ENCODE measurements at places on chromosomes 3 and 15.

GRCh38 chr3:136093771-136094170 is 102.4 kb downstream of the MSL2 start:
- DNase-seq, result no peak

GRCh38 chr3:16697443-16698147 is 92.4 kb upstream of the DAZL start:
- no peak for DNase-seq

DNA sequence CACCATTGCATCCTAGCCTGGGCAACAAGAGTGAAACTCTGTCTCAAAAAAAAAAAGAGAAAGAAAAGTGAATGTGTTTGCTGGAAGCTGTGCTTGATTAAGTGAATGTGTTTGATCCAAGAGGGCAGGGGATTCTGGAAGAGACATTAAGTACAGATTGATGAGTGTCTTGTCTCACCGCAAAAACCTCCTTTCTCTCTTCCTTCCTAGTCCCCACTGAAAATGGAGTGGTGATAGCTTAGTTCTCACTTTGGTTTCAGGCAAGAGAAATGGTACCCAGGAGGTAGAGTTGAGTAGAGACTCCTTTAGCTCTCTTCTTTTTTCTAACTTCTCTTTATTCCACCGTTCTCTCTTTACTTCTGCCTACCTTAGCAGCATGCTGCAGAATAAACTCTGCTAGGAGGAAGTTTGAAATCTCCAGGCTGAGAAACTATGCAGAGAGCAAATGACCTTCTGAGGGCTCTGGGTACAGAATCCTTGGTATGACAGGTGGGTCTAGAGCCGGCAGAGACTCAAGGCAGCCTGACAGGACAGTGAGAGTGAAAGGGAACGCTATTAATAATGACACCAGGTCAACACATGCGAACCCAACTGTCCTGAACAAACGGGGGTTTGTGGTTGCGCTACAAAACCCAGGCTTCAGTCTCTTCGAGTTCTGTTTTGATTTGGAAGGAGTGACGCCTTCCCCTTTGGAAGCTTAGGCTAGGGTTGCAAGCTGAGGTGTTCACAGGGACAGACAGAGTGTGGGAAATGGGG is 74.9 kb downstream of the SMAD3 start:
- no peak for DNase-seq

GRCh38 chr3:54347060-54347459 is 224.7 kb downstream of the CACNA2D3 start:
- DNase-seq, result no peak

DNA sequence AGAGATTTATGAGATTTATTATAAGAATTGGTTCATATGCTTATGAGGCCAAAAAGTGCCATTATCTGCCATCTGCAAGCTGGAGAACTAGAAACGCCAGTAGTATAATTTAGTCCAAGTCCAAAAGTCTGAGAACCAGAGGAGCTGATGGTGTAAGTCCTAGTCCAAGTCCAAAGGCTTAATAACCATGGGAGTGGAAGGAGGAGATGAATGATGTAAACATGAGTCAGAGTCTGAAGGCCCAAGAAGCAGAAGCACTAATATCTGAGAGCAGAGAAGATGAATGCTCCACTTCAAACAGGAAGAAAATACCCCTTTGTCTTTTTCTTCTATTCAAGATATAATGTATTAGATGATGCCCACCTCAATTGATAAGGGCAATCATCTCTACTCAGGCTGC is 185.7 kb downstream of the CGGBP1 start:
- DNase-seq, result no peak

GRCh38 chr3:12963922-12964701 is 109.1 kb downstream of the IQSEC1 start:
- DNase-seq, result no peak

- DNase-seq, result no peak
These were observed 30.3 kb upstream of the SEC13 start for GRCh38 chr3:10351013-10351735.

DNA sequence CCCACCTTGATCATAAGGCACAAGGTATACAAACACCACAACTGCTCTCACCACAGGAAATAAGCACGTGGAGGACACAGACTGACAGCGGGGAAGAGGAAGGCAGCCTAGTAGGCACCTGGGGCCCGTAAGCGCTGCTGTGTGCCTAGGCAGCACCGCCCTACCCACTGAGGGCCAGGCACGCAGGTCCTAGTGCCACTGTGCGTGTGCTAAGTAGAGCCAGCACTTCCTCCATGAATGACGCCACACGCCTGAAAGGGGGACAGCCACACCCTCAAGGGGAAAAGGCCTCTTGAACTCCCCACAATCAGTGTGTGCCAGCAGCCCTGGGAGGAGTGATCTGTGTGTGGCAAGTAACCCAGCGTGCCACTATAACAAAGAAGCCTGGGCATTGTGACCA is 73.0 kb downstream of the ATP1B3 start:
- no peak for DNase-seq

DNA sequence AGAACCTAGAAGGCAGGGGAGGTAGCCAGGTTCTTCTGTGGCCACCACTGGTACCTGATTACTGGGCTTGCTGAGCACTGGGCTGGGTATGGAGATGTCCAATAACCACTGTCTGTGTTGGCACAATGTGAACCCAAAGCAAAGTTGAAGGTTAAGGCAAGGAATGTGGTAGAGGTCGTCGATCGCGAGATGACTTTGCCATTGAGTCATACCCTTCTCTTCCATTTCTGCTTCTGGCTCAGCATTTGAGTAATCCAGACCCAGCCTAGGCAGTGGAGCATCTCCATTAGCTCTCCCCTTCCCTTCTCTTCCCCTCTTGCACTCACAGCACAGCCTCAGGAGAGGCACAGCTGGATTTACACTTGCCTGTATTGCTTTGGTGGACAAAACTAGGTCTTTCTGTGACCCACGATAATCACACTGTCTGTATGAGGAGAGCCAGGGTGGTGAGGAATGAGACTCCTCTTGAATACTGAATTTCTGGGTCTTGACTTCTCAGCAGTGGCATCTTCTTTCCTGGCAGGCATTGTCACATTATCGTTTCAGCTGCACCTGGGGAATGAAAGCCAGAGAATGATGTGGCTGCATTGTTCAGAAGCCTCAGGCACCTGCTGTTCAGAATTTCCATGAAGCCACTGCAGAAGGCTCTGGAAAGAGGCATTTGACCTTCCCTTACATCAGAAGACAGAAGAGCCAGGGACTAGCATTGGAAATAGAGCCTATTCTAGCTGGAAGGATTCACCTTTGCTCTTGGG is 272.6 kb downstream of the PDCD6IP start:
- no peak for DNase-seq

GRCh38 chr15:48559285-48559684 is 86.2 kb downstream of the FBN1 start:
- no peak for DNase-seq

- no peak for DNase-seq
These were observed 14.7 kb upstream of the PIK3CB start for GRCh38 chr3:138849222-138849940.

GRCh38 chr3:119637679-119638477 is 22.5 kb downstream of the POPDC2 start:
- no peak for DNase-seq

GRCh38 chr3:65238652-65239051 is 550.9 kb upstream of the ADAMTS9 start:
- DNase-seq, result no peak

DNA sequence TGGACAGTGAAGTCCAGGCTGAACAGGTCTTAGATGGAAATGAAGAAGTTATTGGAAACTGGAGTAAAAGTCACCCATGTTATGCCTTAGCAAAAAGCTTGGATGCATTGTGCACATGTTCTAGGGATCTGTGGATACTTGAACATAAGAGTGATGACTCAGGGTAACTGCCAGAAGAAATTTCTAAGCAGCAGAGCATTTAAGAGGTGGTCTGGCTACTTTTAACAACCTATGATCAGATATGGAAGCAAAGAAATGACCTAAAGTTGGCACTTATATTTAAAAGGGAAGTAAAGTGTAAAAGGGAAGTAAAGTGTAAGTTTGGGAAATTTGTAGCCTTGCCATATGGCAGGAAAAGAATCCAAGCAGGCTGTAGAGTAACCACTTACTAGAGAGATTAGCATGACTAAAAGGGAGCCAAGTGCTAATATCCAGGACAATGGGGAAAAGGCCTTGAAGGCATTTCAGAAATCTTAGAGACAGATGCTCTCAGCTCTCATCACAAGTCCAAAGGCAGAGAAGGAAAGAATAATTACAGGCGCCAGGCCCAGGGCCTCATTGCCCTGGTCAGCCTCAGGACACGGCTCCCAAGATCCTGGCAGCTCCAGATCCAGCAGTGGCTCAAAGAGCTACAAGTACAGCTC is 73.9 kb upstream of the KCNH8 start:
- no peak for DNase-seq

GRCh38 chr3:46931631-46932331 is 44.8 kb downstream of the CCDC12 start:
- no peak for DNase-seq

DNA sequence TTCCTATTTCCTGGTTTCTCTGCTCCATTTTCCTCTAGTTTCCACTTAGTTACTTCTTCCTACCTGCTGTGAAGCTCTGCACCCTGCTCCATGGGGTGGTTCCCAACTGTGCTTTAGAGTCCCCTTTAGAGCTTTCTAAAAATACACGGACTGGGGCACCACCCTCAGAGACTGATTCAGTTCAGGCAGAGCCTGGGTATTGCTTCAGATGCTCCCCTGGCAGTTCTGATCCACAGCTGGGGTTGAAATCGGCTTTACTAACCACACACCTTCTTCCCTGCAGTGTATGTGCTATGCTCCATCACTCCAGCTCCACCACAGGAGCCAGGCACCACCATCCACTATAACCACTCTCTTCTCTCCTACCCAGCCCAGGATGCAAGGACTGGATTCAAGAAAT is 12.6 kb downstream of the ANP32A start:
- no peak for DNase-seq

DNA sequence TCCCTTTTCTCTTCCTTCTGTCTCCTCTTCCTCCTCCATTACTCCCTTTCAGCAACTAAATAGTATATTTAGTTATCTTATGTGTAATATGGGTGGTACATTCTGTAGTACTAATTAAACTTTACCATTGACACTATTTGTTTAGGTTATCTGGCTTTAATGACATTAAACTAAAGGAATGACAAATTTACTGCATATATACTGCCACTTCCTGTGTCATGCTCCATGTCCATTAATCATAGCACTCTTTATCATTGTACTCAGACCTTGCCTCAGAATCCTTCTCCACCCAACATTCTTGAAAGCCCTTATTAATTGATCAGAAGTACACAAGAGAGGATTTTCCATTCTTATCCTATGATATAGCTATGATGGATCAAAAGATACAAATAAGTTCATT is 244.2 kb downstream of the NAALADL2 start:
- DNase-seq, result no peak

DNA sequence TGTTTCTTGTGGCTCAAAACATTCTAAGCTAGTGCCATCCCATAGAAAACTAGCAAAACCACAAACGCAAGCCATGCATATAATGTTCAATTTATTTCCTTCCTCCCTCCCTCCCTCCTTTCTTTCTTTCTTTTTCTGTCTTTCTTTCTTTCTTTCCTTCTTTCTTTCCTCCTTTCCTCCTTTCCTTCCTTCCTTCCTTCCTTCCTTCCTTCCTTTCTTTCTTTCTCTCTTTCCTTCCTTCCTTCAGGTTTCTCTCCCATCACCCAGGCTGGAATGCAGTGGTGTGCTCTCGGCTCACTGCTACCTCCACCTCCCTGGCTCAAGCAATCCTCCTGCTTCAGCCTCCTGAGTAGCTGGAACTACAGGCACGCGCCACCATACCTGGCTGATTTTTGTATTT is 492.8 kb upstream of the PROK2 start:
- DNase-seq, result no peak

- DNase-seq, result no peak
These were observed 32.1 kb downstream of the ACKR2 start for GRCh38 chr3:42841332-42841731.

DNA sequence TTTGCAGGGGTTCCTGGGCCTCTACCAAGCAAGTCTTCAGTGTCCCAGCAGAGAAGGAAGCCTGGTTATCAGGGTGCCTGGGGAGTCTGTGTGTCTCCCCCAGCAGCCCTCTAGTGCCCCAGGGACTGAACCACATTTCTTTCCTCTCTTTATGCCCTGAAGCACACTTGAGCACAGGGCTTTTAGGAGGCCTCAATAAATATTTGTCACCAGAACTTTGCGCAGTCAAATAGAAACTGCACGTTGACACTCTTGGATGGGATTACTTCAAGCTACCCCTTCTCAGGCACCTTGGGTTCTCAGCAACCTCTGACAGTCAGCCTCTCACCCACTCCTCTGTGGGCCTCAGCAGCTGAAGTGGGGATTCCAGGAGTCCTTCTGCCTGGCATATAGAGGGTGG is 226.6 kb upstream of the HES1 start:
- no peak for DNase-seq

- DNase-seq, result no peak
These were observed 68.3 kb downstream of the IFT80 start for GRCh38 chr3:160330690-160331089.

GRCh38 chr3:15042936-15043335 is 22.2 kb downstream of the MRPS25 start:
- no peak for DNase-seq

DNA sequence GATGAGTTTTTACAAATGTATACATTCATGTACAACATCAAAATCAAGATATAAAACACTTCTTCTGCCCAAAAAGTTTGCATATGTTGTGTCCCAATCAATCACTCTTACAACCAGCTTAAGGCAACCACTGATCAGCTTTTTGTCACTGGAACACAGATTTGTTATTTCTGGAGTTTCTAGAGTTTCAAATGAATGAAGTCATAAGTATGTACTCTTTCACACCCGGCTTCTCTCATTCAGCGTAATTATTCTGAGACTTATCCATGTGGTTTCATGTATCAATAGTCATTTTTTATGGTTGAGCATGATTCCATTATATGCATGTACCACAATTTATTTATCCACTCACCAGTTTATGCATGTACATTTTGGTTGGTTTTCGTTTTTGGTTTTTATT is 53.0 kb upstream of the CORO2B start:
- DNase-seq, result no peak

DNA sequence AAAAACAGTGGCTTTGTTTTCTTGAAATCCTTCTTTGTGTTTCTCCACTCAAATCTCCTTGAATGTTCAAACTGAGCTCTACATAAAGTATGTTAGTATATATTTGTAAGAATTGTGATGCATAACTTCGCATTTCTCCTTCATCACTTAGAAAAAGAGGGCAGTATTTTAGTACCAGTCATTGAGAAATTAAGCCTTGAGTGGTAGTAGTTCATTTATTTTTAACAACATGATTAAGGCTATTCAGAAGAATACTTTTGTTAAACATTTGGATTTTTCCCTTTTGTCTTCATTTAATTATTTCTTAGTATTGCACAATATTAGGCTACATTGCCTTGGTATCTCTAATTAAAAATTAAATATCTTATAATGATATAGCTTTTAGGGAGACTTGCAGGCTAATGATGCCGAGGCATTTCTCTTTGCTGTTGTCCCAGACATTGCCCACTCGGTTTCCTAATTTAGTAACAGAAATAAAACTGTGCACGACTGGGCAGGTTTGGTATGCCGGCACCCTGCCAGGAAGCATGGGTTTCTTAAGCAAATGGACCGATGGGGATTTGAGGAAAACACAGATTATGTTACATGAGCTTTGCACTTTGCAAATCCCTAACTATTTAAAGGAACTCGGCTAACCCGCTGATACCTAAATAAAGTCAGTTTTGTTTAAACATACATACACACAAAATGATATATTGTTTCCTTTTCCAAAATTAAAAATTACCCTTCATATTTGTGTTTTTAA is 54.7 kb downstream of the LRRC28 start:
- no peak for DNase-seq

GRCh38 chr3:123805101-123805500 is 79.0 kb downstream of the MYLK start:
- DNase-seq, result no peak
